ENCODE measurements at places on chromosomes 7 and 10.

DNA sequence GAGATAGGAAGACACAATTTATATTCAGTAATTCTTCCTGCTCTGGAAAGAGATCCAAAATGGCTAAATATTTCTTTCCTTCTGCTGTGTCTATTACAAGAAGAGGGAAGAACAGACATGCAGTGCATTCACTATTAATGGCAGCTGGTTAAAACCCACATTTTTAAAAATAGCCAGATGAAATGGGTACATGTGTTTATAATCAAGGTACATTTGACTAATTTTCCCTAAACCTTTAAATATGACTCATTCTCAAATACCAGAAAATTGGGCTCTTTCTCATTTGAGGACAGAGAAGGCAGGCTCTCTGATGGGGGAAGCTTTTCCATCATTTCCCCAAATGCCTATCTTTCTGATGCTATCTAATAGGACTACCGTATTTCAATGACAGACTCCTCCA, 215.7 kb upstream of the HABP2 start:
- DNase-seq = no peak

DNA sequence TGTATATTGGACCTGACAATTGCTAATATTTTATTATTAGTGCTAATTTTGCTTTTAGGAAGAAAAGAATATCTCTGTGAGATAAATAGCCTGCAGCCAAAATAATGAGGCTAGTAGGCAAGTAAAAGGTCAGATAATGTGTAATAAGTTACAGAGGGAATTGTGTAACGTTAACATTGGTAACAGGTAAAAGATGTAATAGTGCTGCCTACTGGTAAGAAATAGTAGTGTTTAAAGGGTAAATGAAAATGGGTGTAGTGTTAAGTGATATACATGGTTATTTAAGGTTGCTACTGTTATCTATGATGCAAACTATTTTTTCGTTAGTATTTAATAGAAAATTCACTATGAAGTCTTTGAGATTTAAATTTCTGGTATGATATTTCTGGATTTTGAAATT, 9.2 kb upstream of the FOXP2 start:
- no peak for DNase-seq

GRCh38 chr10:97102441-97102840, 83.3 kb downstream of the SLIT1 start:
- no peak for DNase-seq

DNA sequence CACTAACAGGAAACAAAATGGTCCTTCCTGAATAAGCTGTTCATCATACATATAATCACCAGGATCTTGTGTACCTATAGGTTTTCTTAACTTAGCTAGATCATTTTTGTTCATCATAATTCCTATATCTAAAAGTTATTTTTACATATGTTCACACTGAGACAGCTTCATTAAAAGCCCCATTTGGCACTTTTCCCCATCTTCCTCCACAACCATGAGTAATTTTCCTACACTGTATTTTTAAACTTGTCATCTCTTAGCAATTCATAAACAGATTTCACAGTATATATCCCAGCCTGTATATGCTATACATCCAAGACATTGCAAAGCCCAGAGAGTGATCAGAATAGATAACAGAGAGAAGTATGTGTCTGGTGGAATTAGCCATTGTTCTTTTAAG, 28.3 kb downstream of the ZNF365 start:
- no peak for DNase-seq

- no peak for DNase-seq
These were observed 4.7 kb upstream of the LMBR1 start for GRCh38 chr7:156897673-156898072.

- no peak for DNase-seq
These were observed 193.7 kb upstream of the SVIL start for GRCh38 chr10:29828440-29828894.

GRCh38 chr10:72245949-72246525, 27.7 kb upstream of the DDIT4 start:
- no peak for DNase-seq

GRCh38 chr10:87640043-87640442, 19.6 kb upstream of the PAPSS2 start:
- DNase-seq = no peak

GRCh38 chr10:955820-956217, 24.3 kb upstream of the LARP4B start:
- DNase-seq = no peak

DNA sequence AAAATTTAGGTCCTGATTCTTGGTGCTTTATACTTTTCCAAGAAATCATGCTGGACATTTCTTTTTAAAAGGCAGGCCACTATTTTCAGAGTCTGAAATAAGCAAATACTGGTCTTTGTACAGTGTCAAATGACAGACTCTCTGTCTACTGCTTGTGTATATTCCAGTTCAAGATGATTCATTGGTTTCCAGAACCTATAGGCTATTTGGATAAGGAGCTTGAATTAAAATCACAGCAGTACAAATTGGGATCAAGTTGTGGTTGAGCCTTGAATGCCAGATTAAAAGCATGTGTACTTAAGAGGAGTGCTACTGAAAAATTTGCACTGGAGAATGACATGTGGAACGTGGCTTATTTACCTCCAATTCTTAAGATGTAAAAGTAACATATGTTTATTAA, 10.7 kb downstream of the KMT2E start:
- peak; percentile 63 for DNase-seq

All from DMS153 (cell line).